Occipital lobe (tissue), 3 donors: ENCODE measurements at places on chromosomes 16 and 17. TPM values are rescaled to one million over a fixed set of nuclear protein-coding genes. Genes with fewer than 3 reads are reported as not detected.

The DUS1L gene
- total RNA-seq: 21.4 TPM

The OMG gene
- total RNA-seq: 9.4 TPM

The PPP1R27 gene
- total RNA-seq: not detected

The GPRC5C gene
- 10.0 TPM for total RNA-seq

The IL32 gene
- 1.1 TPM for total RNA-seq

The CES5A gene
- 0.16 TPM for total RNA-seq

The MFSD11 gene
- 61.3 TPM for total RNA-seq

The NIP7 gene
- total RNA-seq: 14.2 TPM

GRCh38 chr16:77897129-77897437 lies 108.7 kb downstream of the VAT1L start:
- DNase-seq: no peak

DNA sequence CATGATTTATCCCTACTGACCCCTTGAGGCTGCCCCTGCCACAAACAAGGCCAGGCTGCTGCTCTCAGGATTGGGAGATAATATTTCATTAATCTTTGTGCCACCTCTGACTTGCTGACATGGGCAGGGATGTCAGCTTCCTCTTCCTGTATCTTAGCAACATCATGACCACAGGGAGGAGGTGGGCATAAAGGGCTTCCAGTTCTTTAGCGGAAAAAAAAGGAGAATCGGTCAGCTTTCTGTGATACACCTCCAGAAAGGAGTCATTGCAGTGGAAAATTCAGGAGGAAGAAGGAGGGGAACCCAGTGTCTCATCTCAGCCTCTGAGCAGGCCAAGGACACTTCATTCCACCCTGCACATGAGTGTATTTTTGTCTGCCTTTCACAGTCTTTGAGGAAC lies 206.8 kb upstream of the SDK2 start:
- no peak for DNase-seq

DNA sequence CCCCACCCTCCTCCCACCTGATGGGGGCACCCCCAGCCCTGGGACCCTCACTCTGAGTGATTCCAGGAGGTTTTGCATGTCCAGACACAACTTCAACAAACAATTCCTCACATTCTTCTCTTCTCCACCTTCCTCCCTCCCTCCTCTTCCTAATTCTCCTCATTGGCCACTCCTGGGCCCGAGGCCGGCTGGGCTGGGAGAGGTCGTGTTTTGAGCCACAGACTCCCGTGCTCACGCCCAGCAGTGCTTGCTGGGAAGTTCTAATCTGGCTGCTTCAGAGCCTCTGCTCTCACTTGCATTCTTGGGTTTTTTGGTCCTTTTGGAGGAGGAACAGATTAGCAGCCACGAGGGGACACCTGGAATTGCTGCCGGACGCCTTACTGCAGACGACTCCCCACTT lies 157.0 kb downstream of the NTN1 start:
- no peak for DNase-seq

DNA sequence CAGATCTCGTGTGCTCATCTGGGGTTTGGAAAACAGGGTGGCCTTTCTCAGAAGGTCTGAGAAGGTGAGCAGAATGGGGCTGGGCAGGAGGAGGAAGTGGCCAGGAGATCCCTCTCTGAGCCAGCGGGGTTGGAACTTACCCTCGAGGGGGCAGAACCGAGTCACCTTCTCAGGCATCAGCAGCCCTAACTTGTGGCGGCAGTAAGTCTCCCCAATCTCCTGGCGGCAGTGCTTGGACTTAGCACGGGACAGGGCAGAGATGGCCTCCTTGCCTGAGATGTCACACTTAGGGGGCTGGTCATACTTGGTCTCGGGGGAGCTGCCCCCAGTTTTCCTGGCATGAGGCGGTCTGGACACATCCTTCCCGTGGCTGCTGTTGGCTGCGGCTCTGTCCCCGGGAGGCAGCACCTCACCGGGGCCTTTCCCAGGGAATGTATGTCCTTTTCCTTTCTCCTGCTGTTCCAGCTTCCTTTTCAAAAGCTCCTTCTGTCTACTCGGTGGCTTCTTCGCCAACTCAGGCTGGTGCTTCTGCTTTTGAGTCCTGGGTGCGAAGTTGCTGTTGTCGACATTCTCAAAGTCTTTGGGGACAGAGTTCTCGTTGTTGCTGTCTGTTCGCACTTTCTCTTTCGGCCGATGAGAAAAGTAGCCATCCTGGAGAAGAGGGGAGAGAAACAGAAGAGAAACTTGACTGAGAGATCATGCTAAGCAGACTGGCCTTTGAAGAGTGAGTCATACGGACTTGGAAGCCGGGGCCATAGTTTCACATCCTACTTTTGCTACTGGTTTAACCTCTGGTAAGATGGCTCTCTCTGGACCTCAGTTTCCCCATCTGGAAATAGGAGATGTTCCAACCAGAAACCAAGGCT lies 211.7 kb downstream of the XYLT1 start:
- no peak for DNase-seq

DNA sequence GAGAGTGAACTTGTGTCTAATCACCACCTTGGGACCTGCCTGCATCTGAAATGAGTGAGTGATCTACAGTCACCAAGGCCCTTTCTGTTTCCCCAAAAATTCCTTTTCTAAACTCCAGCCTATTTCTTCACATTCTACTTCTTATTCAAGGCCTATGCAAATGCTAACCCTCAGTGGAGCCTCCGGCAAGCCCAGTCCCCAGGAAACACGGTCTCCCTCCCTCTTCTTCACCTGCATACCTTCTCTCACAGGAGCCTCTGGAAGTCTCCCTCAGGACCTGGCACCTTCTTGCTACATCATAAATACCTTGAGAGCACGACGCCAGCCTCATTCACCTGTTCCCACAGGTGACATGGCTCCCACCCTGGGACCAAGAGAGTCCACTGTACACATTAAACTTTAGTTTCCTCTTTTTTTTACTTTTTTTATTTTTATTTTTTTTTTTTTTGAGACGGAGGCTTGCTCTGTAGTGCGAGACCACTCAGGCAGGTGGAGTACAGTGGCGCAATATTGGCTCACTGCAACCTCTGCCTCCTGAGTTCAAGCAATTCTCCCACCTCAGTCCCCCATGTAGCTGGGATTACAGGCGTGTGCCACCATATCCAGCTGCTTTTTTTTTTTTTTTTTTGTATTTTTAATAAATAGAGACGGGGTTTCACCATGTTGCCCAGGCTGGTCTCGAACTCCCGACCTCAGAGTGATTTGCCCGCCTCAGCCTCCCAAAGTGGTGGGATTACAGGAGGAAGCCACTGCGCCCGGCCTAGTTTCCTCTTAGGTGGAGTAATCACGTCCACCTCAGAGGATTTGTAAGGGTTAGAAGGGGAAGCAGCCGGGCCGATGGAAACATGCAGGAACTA lies 97.3 kb downstream of the ANKRD11 start:
- no peak for DNase-seq

DNA sequence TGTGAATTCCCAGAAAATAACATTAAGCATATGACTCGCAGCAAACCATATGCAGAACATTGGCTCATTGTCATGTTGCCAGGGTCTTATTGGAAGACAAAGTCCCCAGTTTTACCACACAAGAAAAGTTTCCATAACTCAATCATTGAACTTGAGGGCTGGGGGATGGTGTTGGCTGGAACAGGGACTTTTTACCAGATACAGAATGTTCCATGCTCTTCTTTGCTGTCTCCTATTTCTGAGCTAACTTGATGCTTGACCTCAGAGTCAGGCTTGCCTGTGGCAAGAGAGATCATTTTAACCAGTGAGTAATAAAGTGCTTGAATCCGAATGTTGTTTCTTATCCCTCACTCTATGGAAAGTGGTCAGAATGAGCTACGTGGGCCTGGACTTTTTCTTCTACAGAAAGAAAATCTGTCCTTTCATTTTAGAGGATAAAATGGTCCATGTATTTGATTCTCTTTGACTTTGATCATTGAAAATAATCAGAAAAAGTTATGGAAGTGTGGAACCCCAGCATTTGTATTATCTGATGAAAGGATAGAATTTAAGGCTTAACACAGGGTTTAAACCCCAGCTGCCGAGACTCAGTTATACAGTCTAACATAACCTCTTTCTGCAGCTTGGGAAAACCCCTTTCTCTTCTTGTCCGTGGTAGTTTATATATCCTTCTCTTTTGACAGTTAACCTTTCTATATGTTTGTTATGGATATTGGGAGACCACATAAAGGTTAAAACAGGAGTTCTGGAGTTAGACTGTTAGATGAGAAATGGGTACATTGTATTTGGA lies 67.0 kb downstream of the TUBD1 start:
- DNase-seq: no peak

- DNase-seq: no peak
Observed at GRCh38 chr17:8776248-8776647, 17.9 kb upstream of the SPDYE4 start.

GRCh38 chr17:67523101-67523500 lies 146.0 kb downstream of the PITPNC1 start:
- DNase-seq: no peak

- DNase-seq: no peak
Observed at GRCh38 chr17:10050597-10051101, 145.6 kb upstream of the RCVRN start.

DNA sequence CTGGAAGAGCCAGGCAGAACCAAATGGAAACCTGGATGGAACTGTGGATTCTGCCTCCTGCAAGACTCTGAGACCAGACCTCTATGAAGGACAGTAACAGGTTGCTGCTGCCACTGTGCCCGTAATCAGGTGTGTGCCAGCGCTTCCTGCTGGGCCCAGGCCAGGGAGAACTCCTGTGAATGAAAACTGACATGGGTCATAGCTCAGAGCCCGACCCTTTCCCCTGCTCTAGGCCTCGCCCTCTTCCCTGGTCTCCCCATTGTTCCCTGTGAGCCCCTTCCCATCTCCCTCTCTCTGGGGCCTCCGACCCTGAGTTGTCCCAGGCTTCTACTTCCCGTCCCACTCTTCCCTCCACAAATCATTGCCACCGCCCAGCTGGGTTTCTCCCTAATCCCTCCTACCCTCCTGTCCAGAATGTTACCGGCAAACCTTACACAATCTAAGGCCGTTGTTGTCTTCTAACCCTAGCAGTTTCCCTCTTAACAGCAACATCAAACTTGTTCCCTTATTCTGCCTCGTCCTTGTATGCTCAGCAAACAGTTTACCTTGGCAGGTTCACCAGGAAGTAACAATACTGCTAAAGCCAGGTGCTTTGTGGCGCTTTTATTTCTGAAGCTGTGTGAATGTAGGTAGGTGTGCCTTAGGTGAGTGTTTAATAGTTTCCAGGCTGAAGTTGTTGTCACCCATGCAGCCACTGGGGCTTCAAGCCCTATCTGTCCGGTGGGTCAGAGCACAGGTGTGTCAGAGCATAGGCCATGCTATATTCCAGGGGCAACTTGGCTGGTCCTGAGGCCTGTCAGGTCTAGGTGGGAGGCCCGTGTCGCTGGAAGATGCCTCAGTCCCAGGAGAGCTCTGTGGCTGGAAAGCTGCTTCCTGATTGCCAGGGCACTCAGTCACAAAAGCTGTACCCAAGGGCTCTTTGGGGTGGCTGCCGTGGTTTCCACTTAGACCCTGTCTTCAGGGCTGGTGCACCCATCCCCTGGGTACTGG lies 32.0 kb downstream of the SMPD3 start:
- DNase-seq: no peak
